HT1080 (cell line): ENCODE measurements at places on chromosomes 11 and 22. TPM values are rescaled to one million over a fixed set of nuclear protein-coding genes. Genes with fewer than 3 reads are reported as not detected.

The SYVN1 gene
- 10.1 and 11.2 TPM in 2 replicates for total RNA-seq

DNA sequence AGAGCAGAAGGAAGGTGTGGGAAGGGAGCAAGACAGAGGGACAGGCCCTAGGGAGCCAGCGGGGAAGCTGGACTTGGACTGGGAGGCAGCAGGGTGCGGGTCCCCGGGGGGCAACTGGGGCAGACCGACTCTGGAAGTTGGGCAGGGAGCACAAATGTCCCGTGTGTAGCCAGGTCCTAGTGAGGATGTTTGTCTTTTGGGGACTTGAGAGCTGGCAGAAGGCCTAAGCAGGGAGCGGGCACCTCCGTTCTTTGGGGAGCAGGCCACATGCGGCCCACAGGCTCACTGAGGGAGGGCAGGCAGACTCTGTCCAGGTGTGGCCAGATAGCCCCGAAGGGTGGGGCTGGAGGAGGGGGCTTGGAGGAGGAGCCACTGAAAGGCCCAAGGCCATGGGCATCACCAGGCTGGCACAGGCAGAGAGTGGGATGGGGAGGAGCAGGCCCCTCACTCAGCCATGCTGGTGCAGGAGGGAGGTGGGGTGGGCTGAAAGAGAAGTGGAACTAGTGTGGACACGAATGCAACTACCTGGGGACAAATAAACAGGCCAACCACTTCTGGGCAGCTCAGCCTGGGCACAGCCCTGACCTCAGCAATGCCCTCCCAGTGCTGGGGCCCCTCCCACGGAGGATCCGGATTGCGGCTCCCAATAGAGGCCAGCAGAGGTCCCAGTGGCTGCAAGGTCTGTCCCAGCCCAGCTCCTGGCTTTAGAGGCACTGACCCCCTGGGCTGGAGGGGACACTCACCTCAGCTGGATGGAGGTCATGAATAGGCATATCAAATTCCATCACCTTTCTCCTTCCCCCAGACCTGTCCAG lies 1.3 kb upstream of the SCARF2 start:
- DNase-seq, result no peak

The KRTAP5-2 gene
- total RNA-seq, result not detected in 2 replicates

The PLAAT3 gene
- 27.8 and 28.6 TPM in 2 replicates for total RNA-seq

GRCh38 chr11:27857014-27857413 lies 156.8 kb upstream of the BDNF start:
- no peak for DNase-seq

DNA sequence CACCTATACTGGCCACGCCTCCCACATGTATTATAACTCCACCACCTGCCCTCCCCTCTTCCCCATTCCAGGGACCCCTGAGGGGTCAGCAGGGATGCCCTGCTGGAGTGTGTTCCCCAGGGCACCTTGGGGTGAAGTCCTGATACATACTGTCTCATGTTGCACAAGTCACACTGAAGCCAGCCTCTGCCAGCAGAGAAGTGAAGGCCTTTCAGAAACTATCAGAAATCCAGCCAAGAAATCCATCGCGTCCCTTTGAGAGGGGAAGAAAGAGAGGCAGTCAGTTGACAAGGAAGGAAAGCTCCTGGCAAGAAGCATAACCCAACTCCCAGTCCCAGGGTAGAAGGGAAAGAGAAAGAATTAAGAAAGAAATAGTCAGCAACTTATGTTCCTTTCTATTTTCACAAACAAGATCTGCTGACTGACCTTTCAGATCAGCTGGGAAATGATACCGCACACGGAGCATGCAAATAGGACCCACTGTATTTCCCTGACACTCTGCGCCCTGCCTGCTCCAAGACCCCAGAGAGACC lies 45.2 kb downstream of the SC5D start:
- no peak for DNase-seq

DNA sequence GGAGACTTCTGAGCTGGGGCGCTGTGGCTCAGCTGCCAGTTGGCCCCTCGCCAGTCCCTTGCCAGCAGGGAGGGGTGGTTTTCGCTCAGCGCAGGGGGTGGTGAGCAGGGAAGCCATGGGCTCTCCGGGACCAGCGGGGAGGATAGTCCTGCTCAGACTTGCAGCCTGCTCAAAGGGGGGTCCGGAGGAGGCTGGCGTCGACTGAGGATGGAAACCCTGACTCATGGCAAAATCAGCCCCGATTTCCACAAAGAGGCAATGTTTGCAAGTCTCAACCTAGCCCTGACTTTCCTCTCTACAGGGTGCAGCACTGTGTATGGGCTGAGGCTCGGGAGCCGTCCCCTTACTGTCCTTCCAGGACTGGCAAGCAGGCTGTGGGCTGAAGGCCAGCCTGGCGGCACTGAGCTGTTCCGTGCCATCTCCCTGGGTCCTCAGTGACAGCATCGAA lies 35.1 kb downstream of the FBLN1 start:
- peak; percentile 85 for DNase-seq

GRCh38 chr22:40718250-40719204 lies 39.2 kb downstream of the MCHR1 start:
- DNase-seq, result no peak

- no peak for DNase-seq
Observed at GRCh38 chr11:68362801-68363379, 50.5 kb downstream of the LRP5 start.

The F2 gene
- not detected in 2 replicates for total RNA-seq

DNA sequence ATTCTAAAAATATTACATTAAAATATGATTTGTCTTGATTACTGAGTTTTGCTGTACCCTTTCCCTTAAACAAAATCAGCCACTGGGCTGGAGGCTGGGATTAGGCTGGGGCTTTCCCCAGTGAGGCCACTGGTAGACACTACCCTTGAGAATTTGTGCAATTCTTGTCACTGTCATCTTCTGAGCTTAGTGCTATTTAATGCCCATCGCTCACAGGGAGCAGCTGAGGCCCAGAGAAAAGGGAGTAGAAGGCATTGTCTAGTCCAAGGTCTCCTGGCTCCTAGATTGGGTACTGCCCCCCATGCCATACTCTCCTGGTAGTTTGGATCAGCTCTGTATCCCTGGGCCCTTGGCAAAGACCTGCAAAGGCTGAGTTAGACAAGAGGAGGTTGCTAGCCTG lies 6.7 kb downstream of the CHRM1 start:
- no peak for DNase-seq

DNA sequence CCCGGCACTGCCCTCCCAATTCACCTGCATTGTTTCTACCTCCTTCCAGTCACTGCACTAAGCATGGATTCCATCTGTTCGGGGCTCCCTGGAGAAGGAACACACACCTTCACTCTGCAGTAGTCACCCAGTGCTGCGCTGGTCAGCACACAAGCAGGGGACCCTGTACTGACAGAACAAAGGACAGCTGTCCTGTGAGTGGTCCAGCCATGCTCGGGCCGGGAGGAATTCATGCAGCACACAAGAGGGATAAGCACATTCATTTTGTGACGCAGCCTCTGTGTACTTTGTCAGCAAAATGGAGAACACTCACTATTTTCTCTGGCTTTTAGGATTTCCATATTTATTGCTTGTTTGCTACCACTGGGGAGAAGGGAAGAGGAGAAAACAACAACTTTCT lies 167.3 kb downstream of the NTM start:
- DNase-seq, result no peak

DNA sequence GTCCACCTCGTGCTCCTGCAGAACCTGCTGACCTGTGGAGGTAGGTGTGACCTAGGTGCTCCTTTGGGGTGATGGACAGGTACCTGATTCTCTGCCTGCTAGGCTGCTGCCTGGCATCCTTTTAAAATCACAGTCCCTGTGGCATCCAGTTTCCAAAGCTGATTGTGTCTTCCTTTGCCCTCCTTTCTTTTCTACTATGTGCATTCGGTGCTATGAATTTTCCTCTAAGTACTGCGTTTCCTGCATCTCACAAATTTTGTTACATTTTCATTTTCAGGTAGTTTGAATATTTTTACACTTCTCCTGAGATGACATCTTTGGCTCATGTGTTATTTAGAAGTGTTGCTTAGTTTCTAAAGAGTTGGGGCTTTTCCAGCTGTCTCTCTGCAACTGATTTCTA lies 30.9 kb upstream of the PPP6R3 start:
- no peak for DNase-seq

- no peak for DNase-seq
Observed at GRCh38 chr11:73875380-73875779, 1.3 kb downstream of the COA4 start.

DNA sequence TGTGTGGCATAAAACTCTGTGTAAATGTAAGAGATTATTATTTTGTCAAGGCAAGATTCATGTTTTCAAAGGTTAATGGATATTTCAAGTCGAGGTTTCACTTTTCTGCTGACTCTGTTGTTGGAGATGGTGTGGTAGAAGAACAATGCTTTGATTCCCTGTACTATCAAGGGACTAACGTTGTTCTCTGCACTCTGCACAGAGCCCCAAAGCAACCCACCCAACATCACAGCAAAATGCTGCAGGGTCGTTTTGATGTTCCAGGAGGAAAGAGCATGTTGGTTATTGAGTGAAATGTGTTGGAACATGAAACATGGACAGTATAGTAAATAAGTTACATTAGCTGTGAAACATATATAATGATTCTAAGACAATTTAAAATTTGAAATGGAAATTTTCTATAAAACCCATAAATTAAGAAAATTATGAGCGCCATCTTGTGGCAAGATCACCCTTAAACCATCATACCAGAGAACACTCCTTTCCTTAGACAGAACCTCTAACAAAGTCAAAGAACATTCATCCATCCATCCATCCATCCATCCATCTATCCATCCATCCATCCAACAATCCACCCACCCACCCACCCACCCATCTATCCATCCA lies 164.4 kb upstream of the ZBED5 start:
- DNase-seq, result no peak

- no peak for DNase-seq
Observed at GRCh38 chr11:69801513-69802335, 17.5 kb downstream of the FGF3 start.

- peak; percentile 38 for DNase-seq
Observed at GRCh38 chr11:66727282-66728037, 1.6 kb downstream of the SPTBN2 start.

The MCHR1 gene
- total RNA-seq, result 0.14 TPM in 1 of 2 replicates, not detected in the other

The PANX3 gene
- total RNA-seq, result not detected in 2 replicates

The MS4A15 gene
- total RNA-seq, result not detected in 2 replicates

DNA sequence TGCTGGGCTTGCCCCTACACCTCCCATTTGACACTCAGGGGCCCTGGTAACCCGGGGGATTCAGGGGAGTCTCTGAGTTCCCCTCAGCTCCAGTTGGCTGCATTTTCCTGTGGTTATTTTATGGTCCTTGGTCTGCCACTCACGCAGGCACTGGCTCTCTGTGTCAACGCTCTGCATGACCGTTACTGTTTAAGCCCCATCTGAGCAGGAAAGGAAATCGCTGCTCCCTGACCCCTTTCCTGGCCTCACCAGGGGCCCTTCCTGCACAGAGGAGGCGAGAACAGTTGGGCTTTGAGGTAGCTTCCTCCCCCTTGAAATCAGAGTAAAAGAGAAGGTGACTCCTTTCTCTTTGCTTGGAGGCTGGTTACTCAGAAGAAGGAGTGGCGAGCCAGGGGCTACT lies 2.4 kb downstream of the C1QTNF4 start:
- DNase-seq, result peak; percentile 38

The SLC22A6 gene
- total RNA-seq, result not detected in 2 replicates

DNA sequence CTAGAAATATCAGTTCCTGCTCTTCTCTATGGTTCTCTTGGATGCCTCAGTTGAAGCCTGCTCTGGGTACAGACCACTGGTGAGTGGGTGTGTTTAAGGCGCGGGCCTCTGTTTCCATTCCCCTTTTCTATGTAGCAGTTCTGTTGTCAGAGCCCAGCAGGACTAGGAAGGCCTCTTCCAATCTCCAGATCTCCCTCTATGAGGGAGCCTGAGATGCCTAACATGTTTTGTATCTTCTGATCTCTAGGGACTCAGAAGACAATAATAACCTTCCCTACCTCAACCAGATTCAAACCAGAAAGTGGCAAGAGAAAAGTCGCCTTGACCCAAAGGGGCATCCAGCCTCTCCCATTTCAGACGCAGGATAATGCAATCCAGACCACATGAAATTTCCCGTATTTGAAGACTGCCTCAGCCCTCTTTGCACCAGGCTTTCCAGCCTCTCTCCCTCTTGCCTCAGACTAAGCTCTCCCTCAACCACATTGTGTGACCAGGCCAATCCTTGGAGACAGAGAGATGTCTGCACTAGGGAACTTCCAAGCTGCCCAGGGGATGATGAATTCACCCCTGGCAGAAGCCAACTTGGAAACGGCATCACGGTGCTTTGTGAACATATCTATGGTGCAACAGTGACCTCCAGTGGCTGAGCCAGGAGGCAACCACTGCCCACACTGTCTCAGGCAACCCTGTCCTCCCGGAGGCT lies 150.1 kb upstream of the UBASH3B start:
- peak; percentile 73 for DNase-seq

DNA sequence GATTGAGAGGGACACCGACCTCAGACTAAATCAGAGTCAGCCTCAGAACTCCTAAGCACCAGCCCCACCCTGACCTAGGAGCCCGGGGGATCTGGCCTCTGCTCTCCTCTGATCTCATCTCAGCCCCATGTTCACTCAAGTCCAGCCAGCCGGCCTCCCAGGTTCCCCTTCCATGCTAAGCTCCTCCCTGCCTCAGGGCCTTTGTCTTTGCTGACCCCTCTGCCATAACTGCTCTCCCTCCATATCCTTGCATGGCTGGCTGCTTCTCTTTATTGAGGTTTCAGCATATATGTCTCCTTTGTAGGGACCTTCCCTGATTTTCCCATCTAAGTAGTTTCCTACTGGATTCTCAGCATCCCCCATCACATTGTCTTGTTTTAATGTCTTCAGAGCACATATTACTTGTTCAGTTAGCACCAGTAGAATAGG lies 780 bp upstream of the SLC15A3 start:
- DNase-seq, result no peak

DNA sequence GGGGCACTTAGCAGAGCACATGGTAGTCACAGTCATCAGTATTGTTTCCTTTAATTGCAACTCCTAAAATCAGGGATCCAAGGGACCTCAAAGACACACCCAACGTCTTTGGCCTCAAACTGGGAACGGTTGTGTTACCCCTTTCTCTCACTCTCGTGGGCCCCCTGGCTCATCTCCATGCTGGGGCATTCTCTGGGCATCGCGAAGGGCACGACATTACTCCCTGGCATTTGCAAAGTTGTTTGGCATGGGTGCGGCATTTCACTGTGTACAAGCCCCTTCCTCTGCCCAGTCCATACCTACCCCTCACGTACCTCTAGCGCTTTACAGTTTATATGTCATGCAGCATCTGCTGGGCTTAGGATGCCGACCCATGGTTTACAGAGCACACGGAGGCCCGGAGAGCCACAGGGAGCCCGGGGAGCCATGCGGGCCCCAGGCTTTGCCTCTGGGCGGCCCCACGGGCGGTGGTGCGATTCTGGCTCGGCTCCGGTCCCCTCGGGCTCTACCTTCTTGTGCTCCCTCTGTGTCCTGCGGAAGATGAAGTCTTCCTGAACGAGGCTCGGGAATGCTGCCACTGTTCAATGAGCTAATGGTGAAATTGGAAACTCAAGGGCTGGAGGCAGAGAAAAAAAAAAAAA lies 21.9 kb upstream of the CACNG2 start:
- DNase-seq, result no peak

DNA sequence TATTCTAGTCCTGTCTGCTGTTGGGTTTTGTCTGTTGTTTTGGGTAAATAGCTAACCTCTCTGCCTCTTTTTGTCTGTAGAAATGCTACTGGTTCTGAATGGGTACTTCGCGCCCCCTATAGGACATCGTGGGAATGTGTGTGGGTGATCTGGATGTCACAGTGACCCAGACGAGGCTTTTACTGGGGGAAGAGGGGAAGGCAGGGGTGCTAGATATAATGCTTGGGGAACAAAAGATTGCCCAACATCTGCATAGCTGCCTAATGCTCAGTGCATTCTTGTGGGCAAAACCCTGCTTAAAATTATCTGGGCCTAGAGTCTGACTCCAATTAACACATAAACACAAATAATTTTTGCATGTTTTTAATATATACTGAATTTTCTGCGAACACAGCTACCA lies 57.7 kb downstream of the BMAL1 start:
- peak; percentile 69 for DNase-seq
